IPS DF 6.9 (cell line): ENCODE measurements at places on chromosomes 3 and 15.

DNA sequence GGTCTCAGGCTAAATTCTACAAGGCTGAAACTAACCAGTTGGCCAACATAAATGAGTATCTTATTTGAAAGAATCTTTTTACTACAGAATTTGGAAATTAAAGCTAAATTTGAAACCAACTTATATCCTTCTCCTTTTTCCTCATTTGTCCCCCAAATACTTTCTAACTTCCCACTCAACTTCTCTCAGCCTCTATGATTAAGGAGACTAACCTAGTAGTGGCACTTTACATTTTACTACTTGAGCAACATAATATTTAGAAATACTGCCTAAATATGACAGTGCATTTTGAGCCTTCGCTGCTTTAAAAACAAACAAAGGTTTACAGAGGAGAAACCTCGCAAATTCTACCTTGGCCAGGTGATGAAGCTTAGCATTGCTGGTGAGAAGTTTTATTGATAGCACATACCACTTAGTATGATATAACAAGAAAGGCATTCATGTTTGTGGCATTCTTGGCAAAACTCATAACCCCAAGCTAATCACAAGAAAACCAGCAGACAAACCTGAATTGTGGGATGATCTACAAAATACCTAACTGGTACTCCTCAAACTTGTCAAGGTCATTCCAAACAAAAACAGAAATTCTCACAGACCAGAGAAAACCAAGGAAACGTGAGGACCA, 432.1 kb upstream of the CFAP20DC start:
- no peak for DNase-seq

GRCh38 chr15:45941367-45941766, 306.5 kb downstream of the SQOR start:
- DNase-seq: no peak

GRCh38 chr3:12994357-12994606, 78.9 kb downstream of the IQSEC1 start:
- DNase-seq: no peak

- no peak for DNase-seq
Measured at GRCh38 chr3:124261306-124261705, 269.4 kb upstream of the ROPN1 start.

DNA sequence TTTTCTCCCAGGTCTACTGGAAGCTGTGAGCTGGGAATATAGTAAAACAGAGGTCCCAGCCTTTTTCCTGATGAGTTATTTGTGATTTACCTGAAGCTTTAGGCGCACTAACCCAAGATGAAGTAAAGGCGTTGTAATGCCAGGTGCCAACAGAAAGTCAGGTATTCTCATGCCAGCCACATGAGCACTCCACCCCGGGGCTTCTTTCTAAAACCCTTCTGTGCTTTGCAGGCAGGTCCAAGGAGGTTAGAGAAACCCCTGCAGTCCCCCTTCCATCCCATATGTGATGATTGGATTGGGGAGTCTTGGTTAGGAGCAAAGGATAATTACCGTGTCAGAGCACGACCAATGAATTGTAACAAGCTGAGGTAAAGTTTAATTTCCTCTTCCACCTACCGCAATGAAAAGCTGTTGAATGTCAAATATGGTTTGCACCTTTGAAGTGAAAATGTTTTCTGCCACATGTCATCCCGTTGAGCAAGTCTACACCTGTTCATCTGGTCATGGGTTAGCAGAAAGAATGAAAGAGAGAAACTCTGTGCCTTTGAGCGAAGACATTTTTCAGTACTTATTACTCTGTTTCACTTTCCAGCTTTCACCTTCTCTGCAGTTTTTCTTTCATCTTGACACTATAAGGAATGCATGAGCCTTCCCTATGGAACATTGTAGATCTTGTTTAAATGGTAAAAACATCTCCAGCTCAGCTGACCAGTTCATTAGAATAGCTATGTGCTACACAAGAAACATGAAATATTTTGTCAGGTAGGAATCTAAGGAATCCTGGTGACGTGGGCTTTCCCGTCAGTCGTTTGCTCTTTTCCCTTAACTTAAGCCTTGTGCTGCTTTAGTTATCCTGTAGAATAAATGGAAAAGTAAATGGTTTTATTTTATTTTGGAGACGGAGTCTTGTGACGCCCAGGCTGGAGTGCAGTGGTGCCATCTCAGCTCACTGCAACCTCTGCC, 204.6 kb upstream of the IL12A start:
- DNase-seq: no peak

GRCh38 chr15:34064438-34064837, 25.4 kb upstream of the AVEN start:
- DNase-seq: no peak

DNA sequence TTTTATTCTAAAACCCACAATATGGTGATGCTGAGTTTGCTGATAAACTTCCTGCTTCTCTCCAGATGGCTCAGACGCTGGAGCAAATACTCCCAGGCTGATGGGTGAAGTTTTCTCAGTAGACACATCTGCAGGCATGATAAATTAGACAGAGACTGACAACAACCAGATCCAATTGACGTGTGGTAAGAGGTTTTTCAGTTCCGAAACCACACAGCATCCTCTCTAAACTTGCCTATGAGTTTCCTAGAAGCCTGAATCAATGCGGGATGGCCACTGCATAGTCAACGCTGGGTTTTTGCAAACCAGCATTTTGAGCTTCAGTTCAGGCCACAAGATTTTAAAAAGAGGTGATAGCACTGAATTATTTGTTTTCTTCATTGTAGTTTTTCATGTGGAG, 360.3 kb upstream of the ARRDC4 start:
- DNase-seq: no peak

DNA sequence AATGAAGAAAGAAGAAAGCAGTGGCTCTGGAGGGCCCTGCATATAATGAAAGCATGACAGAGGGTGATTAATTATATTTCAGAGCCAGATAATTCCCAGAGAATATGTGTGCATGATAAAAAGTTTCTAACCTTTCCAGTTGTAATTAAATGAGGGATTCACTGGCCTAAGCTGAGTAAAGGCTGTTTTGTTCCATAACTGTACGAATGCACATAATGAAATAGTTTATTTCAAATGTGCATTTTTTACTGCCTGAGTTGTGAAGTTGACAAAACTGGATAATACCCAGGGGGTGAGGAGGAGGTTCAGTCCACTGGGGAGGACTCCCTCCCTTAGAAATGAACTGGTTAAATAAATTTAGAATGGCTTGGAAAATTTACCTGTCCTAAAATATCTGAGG, 616.4 kb downstream of the TAFA4 start:
- DNase-seq: no peak

DNA sequence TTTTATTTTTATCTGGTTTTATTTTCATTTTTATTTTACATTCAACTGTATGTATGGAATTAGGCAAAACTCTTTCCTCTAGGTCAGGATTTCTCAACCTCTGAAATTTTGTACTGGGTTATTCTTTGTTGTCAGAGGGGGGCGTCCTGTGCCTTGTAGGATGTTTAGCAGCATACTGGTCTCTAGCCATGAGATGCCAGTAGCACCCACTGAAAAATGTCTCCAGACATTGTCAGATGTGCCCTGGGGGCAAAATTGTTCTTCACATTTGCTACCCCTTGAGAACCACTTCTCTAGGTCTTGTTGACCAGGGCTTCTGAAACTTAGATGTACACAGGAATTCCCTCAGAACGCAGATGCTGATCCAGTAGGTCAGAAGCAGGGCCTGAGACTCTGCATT, 5.4 kb downstream of the CHRNA5 start:
- no peak for DNase-seq

GRCh38 chr3:50122661-50123391, 32.3 kb upstream of the SEMA3F start:
- DNase-seq: no peak

- no peak for DNase-seq
Measured at GRCh38 chr3:81245043-81245442, 516.4 kb downstream of the GBE1 start.

DNA sequence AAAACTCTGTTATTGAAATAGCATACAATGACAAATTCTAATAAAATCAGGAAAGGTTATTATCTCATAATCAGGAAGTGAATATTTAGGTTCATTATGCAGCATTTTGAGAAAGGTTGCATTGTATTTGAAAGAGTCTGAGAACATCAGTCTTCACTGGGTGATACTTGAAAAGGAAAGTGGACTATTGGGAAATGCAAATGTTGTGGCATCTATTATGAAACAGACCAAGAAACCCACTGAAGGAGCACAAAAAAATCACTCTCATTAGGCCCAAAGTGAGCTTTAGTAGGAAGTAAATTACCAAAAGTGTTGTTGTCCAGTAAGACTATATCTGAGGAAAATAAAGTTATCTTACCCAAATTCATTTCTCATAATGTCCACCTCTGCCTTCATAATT, 90.8 kb downstream of the ZPLD1 start:
- DNase-seq: no peak

DNA sequence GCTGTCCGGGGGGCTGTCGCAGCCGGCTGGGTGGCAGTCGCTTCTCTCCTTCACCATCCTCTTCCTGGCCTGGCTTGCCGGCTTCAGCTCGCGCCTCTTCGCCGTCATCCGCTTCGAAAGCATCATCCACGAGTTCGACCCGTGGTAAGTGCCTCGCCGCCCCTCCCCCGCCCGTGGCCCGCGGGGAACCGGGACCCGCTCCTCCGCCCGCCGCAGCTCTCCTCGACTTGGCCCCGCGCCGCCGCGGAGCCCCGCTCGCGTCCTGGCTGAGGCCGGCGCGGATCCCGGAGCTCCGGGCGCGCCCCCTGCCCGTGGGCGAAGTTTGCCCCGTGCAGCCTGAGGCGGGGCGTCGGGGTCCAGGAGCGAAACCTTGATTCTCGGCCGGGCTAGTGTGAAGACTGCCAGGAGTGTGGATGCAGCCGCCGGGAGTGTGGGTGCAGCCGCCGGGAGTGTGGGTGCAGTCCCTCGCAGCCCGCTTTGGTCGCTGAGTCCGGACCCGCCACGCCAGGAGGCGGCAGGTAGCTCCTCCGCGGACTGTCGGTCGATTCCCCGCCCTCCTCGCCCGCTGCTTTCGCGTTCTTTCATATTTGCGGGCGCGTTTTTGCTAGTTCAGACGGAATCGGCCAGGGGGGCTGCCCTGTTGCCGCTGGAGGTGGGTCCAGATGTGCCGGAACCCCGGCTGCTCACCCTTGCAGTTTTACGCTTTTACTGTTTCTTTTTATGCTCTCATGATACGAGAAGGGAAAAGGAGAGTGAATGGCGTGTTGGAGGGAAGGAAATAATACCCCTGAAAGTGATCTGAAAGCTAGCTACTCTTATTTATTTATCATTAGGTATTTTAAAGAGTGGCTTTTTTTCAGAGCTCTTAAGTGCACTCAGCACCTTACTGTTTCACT, 692 bp downstream of the STT3B start:
- no peak for DNase-seq

DNA sequence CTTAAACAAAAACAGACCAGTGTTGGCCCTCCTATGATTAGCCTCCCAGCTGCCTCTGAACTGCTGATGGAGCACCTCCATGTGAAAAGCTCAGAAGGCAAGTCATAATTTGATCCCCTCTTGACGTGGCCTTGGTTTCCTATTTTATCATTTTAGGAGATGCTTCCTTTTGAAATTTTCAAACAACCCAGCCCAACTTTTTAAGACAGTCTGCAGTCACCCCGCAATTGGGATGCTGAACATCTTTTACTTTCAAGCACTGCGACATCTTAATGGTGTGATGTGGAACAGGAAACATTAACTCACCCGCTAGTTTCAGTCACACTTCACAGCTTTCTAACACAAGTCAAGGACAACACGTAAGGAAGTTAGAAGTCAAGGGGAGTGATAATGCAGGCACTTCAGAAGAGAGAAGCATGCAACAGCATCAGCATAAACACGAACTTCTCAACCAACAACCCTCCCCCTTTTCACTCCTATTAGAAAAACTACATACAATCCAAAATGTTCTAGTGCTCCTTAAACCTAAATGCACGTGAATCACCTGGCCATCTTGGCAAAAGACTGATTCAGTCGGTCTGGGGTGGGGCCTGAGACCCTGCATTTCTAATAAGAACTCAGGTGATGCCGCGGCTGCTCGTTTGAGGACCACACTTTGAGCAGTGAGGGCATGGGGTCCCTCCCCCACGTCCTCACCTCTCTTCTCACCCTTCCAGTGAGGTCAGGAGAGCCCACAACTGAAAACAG, 161.5 kb downstream of the FOXP1 start:
- no peak for DNase-seq

DNA sequence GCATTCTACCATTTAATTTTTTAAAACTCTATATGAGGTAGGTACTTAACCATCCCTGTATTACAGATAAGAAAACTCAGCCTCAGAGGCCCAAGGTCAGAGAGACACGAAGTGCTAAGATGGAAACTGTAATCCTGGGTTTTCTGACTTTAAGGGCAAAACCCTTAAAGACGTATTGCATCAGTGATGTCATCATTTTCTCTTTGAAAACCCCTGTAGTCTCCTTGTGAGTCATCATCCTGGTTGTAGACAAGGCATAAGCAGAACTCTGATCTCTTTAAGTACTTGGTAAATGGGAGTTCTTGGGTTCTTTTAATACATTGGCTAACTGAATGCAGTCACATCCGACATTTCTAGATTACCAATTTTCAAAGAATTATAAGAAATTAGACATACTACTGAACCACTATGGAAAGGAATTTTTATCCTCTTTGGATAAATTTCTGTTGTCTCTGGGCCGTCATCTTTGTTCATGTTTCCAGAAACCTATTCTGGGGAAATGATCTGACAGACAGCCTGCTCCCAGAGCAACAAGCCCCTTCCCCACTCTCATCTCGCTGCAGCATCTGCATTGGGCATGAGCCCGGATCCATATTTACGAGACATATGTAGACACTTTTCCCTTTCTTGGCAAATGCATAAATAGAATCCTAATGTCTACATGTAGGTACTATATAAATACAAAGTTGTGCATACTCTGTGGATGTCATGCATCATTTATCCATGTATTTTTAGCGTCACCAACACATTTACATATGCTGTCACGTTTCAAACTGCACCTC, 48.7 kb upstream of the MDFIC2 start:
- no peak for DNase-seq

- DNase-seq: no peak
Measured at GRCh38 chr3:27633224-27633545, 88.9 kb downstream of the EOMES start.

DNA sequence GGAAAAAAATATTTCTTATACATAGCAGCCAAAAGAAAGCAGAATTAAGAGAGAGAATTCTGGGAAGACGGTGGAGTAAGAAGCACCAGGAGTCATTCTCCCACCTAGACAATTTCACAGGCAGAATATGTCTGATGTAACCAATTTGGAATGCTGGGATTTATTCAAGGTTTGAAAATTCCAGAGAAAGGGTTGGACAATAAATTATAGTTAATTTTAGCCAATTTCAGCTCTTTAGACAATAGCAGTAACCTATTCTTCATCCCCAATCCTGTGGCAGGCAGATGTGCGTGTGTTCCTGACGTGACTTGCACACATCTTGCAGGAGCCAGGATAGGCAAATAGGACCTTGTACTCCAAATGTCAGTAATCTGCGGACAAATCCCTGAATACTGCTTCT, 541.0 kb upstream of the NAALADL2 start:
- no peak for DNase-seq

- DNase-seq: no peak
Measured at GRCh38 chr3:45092132-45093031, 53.8 kb downstream of the CDCP1 start.
